Caki2 (cell line): ENCODE measurements at places on chromosomes 1 and 21. TPM values are rescaled to one million over a fixed set of nuclear protein-coding genes. Genes with fewer than 3 reads are reported as not detected.

HES2 gene
- total RNA-seq = 1.5 and 1.8 TPM in 2 replicates

FCAMR gene
- 0.14 TPM in 1 of 2 replicates, not detected in the other for total RNA-seq

MCOLN2 gene
- total RNA-seq = 3.1 TPM in 1 of 2 replicates, not detected in the other

UMODL1 gene
- total RNA-seq = not detected in 2 replicates

LRRC3 gene
- total RNA-seq = not detected in 2 replicates

SPRR5 gene
- total RNA-seq = not detected in 2 replicates
